ENCODE measurements at places on chromosomes 7 and 10.

- DNase-seq = no peak
Observed at GRCh38 chr7:47488969-47489342, 93.0 kb downstream of the TNS3 start.

- DNase-seq = no peak
Observed at GRCh38 chr7:21916176-21916575, 29.5 kb downstream of the CDCA7L start.

DNA sequence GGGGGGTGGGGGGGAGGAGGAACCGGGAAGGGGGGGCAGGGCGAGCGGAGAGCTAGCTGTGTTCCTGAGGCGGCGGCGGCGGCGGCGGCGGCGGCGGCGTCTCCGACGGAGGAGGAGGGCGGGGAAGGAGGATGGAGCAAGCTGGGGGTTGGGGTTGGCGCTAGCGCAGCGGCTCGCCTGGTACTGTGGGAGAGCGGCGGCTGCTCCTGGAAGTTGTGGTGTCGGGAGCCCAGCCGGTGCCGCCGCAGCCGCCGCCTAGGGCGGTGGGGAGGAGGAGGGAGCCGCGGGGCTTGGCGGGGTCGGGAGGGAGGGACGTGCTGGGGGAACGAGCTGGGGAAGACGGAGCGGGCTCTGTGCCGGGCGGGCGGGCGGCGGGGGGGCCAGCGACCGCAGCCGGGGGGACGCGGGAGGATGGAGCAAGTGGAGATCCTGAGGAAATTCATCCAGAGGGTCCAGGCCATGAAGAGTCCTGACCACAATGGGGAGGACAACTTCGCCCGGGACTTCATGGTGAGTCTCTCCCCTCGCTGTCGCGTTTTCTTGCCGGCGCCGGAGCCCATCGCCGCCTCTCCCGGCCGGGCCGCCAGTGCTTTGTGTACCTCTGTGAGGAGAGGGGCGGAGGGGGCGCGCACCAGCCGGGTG, at the start of gene PTPN12:
PTPN12 (plus strand) TSS at position 160 of the 642 bp plus-strand sequence; CDS start at position 412, 252 bp downstream.
- DNase-seq = peak; percentile 49

- DNase-seq = peak; percentile 18
Observed at GRCh38 chr7:51340029-51340838, 23.6 kb upstream of the COBL start.

- DNase-seq = peak; percentile 90
Observed at GRCh38 chr7:21945454-21946221, at the start of gene CDCA7L. TSS of gene CDCA7L (minus strand) at chr7:21945899. CDS start at chr7:21945804, 95 bp downstream.

- DNase-seq = no peak
Observed at GRCh38 chr7:131735101-131735500, 178.7 kb upstream of the PODXL start.

GRCh38 chr10:88745633-88746032, 14.2 kb upstream of the LIPN start:
- no peak for DNase-seq

DNA sequence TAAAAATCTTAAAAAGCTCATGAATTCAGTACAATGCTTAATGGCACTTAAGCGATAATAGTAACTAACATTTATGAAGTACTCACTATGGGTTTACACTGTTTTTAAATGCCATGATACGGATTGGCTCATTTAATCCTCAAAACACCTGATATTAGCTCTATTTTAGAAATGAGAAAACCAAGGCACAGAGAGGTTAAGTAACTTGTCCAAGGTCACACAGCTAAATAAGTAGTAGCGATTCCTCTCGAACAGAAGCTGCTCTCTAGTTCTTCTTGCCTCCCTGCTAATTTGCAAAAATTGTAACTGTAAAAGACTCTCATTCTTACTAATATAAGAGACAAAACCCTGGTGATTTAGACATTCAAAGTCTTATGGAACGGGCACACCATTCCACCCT, 110.7 kb upstream of the RHEB start:
- no peak for DNase-seq

DNA sequence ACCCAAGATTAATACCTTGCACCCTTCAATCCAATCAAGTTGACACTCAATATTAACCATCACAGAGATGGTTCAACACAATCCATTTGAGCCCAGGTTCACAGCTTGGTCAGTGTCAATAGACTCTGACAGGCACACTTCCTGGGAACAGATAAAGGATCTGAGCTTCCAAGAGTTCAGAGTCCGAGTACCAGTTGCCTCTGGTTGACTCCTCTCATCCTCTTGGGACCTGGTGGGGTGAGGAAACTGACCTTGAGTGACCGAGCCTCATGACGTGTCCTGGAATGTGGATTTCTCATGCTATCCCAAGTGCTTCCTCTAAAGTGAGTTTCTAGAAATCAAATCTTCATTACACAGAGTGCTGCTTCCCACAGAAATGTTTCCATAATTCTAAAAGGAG, 162.0 kb downstream of the CYP26A1 start:
- no peak for DNase-seq

GRCh38 chr10:103557455-103557854, 64.0 kb downstream of the NEURL1 start:
- no peak for DNase-seq

DNA sequence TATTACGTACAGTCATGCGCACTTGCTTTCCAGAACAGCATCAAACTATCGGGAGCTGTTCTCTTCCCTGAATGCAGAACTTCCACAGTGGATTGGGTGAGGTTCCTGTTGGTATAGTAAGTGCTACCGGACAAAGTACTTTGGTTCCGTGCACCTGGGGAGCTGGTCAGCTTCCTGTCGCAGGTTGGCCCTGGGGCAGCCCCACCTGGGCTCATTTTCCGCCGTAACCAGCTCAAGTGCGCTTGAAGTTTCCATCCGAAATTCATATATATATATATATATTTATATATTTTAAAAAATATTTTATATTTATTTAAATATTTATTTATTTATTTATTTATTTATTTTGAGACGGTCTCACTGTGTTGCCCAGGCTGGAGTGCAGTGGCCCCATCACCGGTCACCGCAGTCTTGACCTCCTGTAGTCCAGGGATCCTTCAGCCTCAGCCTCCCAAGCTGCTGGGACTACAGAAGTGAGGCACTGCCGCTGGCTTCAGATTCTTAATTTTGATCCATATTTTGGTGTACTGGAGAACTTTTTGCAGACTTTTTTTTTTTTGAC, 6.5 kb downstream of the SCART1 start:
- DNase-seq = no peak

DNA sequence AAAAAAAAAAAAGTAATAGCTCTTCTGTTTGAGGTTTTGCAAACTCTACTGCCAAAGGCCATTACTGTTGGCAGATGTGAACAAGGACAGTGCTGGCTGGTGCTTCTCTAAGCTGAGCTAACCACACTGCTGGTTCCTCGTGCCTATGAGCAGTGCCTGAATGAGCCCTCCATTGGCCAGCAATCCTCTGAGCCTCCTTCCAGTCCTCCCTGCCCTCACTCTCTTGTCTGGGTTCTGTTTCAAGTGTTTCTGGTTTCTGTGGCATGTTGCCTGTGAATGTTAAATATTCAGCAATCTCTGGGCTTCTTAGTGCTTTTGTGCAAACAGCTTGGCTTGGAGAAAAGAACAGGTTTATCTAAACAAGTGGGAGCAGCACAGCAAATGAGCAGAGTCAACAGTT, 161.3 kb upstream of the AUTS2 start:
- no peak for DNase-seq

GRCh38 chr7:136194878-136195277, 217.7 kb upstream of the MTPN start:
- no peak for DNase-seq

GRCh38 chr10:52814506-52814905, 41.9 kb upstream of the MBL2 start:
- no peak for DNase-seq

DNA sequence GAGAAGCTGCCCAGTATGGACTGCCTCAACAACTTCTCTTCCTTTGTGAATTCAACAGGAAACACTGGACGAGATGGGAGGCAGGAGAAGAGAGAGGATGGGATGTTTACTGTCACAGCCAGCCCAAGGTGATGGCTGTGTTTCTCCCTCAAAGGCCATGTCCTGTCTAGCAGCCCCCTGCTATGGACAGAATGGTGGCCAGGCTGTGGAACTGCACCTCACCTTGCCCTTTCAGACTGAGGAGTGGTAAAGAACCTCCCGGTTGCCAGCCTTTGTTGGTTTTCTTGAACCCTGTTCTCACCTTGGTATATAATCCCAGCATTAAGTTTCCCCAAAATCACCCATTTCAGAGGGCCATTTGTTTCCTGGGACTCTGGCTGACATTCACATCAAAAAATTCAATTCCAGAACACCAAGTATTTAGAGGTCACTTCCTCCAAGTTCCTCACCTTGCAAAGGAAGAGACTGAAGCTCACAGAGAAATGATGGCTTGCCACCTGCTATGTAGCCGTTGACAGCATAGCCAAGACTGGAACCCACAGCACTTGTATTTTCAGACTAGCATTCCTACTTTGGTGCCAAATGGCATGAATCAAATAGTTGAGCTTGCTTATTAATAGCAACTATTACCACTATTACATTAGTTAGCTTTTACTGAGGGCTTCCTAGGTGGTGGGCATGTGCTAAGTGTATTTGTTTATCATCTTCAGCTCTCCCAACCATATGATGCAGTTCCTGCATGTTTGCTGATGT, 224.0 kb upstream of the GRB10 start:
- no peak for DNase-seq

GRCh38 chr10:33974976-33975478, 640.6 kb upstream of the NRP1 start:
- DNase-seq = no peak

DNA sequence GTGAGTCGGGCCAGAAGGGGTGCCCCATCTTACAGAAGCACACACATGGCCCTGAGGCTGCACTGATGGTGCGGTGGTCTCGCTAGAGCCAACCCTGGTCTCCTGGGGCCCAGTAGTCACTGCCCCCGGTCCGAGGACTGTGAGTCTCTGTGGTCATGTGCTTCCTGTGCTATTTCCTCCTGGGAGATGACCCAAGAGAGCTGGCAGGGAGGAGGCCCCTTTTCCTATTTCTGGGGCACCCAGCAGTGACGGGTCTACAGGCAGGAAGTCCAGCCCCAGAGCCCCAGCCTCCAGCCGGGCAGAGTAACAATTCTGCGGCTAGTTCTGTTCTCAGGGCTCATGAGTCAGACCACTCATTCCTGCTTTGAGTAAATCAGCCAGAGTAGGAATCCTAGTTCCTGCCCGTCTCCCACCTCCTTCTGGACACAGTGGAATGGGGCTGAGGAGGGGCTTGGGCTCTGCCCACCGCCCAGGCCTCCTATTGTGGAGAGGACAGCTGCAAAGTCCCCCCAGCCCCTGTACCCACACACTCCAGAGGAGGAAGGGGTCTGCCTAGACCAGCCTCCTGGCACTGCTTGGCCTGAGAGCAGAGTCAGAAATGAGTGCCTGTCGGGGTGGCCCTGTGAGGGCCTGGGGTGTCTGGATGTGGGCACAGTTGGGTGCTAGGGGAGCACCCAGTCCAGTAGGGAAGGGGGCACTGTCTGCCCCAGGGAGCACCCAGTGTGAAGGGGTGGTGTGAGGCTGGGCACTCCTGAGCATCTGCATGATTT, 80.5 kb upstream of the PPIF start:
- DNase-seq = peak; percentile 42

GRCh38 chr10:72030762-72031543, 57.4 kb downstream of the SPOCK2 start:
- DNase-seq = no peak
